Subcutaneous adipose tissue (tissue), 4 donors: ENCODE measurements at places on chromosomes 7 and 10. TPM values are rescaled to one million over a fixed set of nuclear protein-coding genes. Genes with fewer than 3 reads are reported as not detected.

The NKX1-2 gene
- total RNA-seq = not detected

The GPR146 gene
- total RNA-seq = 145 TPM

The JMJD1C gene
- total RNA-seq = 178 TPM

The PLCE1 gene
- total RNA-seq = 7.5 TPM

The FHIP2A gene
- 47.7 TPM for total RNA-seq

The FOXP2 gene
- 19.2 TPM for total RNA-seq

The PTPRZ1 gene
- total RNA-seq = 0.98 TPM

The CROT gene
- 10.5 TPM for total RNA-seq

The PNLIPRP3 gene
- 2.0 TPM for total RNA-seq

The TLX1 gene
- total RNA-seq = not detected

The LDB3 gene
- total RNA-seq = 12.1 TPM

The SPOCK2 gene
- total RNA-seq = 2.6 TPM

The STAM gene
- 25.7 TPM for total RNA-seq

The BLNK gene
- total RNA-seq = 12.6 TPM

The MARCHF5 gene
- 28.6 TPM for total RNA-seq

The PTPRN2 gene
- 2.0 TPM for total RNA-seq

The MKI67 gene
- total RNA-seq = 0.49 TPM

The C10orf143 gene
- 1.1 TPM for total RNA-seq

The OPN1SW gene
- not detected for total RNA-seq

The LRRC18 gene
- not detected for total RNA-seq

The HTRA1 gene
- 224 TPM for total RNA-seq

The FOXI2 gene
- not detected for total RNA-seq

The FRAT1 gene
- 3.8 TPM for total RNA-seq

The LRRC61 gene
- 1.6 TPM for total RNA-seq
